ELR (cell line): ENCODE measurements at places on chromosomes 6 and 20.

DNA sequence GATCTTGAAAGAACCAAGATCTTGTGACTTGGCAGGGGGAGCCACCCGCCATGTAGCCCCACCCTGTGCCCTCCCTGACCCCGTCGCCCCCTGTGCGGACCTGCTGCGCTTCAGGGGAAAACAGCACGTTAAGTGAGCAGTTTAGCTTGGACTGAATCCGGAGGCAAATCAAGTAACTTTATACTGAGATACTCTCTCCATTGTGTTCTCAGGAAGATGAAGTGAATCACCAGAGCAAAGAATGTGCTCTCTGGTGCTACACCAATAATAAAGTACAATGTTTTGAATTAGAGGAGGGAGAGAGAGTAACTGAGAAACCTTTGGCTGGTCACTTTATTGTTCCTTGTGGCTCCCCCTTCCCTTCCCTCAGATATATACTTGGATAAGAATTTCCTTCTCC, 83.4 kb downstream of the TXNDC5 start:
- no peak for DNase-seq

GRCh38 chr20:11296951-11297350, 620.7 kb upstream of the BTBD3 start:
- no peak for DNase-seq

- no peak for DNase-seq
Measured at GRCh38 chr6:53654745-53655240, 10.8 kb downstream of the KLHL31 start.

DNA sequence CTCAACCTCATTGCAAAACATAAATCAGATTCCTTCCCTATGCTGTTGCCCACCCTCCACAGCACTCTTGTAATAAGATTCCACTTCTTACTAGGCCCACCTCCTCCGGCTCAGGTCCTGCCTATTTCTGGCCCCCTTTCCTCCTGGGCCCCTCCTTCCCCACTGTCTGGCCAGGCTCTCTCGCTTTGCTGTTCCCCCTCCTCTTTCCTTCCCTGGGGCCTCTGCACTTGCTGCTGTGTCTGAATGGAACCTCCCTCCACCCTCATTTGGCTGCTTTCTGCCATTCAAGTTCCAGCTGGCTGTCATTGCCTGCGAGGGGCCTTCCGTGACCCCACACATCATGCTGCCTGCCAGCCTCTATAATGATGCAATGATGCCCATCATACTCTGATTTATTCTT, 38.9 kb downstream of the ARHGAP40 start:
- no peak for DNase-seq

DNA sequence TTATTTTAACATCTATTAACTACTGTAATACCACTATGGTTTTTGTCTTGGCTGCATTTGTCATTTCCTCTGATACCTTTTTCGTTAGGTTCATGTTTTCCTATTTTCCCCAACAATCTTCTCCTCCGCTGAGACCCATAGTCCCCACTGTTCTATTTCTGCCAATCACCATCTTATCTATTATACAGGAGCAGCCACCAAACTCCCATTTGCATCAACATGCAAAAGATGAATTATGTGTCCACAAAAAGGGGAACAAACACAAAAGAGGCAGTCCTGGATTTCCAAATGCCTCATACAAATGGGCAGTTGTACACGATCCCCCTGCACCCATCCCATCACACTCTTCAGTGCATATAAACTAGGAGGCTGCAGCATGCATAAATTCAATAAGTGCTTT, 121.7 kb upstream of the MYLIP start:
- no peak for DNase-seq

GRCh38 chr6:14337152-14337551, 219.6 kb downstream of the CD83 start:
- no peak for DNase-seq

DNA sequence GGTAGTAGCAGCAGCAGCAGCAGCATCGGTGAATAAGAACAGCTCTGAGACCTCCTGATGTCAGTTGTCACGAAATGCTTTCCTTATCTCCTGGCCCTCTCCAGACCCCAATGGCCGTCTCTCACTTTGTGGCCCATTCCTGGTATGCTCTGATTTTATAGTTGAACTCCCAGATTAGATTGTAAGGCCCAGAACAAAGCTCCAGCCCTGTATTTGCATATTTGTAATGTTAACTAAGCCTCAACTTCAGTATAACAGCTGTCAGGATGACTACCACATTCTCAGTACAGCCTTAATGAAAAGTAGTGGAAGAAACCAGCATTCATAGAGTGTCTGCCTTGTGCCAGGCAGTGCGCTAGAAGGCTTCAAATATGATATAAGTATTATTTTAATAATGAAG, 180.9 kb downstream of the SASH1 start:
- DNase-seq: no peak

GRCh38 chr20:45538209-45538799, 978 bp downstream of the WFDC6 start:
- peak; percentile 83 for DNase-seq

- no peak for DNase-seq
Measured at GRCh38 chr6:20318851-20319387, 82.8 kb upstream of the E2F3 start.

DNA sequence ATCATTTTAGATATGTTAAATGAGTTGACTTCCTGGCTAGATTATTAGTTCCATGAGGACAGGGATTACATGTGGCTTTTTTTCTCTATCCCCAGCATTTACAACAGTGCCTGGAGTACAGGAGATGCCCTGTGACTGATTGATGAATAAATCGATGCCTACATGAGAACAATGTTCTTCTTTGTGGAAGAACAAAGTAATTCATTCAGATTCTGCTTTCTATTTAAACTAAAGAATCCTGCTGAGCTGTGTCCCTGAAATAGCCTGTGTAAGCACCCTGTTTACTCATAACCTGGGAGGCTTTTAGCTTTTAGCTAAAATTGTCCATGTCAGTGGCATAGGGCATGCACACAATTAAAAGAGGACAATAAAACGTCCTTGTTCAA, 125.1 kb upstream of the BTBD3 start:
- DNase-seq: no peak

- DNase-seq: no peak
Measured at GRCh38 chr6:15657290-15657689, 5.5 kb downstream of the DTNBP1 start.

DNA sequence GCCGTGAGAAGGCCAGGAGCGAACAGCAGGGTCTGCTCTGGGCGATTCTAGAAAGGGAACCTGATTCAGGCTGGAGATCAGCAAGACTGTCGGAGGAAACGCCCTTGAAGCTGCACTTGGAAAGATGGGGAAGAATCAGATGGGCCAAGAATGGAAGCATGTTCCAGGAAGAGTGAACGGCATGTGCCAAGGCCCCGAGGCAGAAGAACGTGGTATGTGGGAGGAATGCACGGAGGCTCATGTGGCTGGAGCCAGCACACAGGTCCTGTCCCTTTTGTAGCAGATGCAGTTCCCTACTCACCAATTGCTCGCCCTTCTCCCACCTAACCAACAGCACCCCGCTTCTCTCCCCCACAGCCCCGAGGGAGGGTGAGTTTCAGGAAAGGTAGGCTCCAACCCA, 180.6 kb downstream of the TFAP2C start:
- no peak for DNase-seq

DNA sequence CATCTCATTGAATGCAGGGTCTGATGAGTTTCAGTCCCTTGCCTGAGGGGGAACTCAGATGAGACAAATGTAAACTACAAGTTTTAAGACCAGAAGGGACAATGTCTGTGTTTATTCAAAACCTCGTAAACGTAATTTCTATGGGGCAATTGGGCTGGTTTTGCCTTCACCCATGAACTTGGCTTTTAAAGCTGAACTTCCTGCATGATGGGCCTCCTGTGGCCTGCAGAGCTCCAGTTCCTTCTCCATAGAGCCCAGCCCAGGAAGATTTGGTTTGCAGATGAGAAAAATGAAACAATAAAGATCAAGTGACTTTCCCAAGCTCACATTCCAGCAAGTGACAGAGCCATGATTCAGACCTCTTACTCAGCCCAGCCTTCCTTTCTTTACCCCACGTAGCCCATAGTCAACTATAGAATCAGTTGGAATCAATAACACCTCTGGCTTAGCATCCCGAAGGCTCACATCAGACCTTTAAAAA, 612.3 kb downstream of the UTRN start:
- DNase-seq: peak; percentile 98

- no peak for DNase-seq
Measured at GRCh38 chr6:34644716-34645115, 51.9 kb downstream of the ILRUN start.
